ENCODE measurements at places on chromosomes 11 and 22. TPM values are rescaled to one million over a fixed set of nuclear protein-coding genes. Genes with fewer than 3 reads are reported as not detected.

CDC45 gene
- polyA plus RNA-seq, result 19.6 TPM

MOGAT2 gene
- polyA plus RNA-seq, result 1.5 TPM

CNGA4 gene
- polyA plus RNA-seq, result 0.82 TPM

SMIM35 gene
- 0.11 TPM for polyA plus RNA-seq

ACTN3 gene
- 0.67 TPM for polyA plus RNA-seq

SCT gene
- polyA plus RNA-seq, result 2.3 TPM

OR51B6 gene
- polyA plus RNA-seq, result not detected

TENM4 gene
- 26.5 TPM for polyA plus RNA-seq

C1QTNF5 gene
- polyA plus RNA-seq, result 25.5 TPM

NCF4 gene
- polyA plus RNA-seq, result 2.8 TPM

BAIAP2L2 gene
- 11.2 TPM for polyA plus RNA-seq

DNAJB7 gene
- polyA plus RNA-seq, result 0.77 TPM

SLC22A6 gene
- 32.2 TPM for polyA plus RNA-seq

MYBPC3 gene
- 0.10 TPM for polyA plus RNA-seq

RIC3 gene
- 10.9 TPM for polyA plus RNA-seq

AP1B1 gene
- 48.8 TPM for polyA plus RNA-seq
